Activated T-cell treated with anti-CD3 and anti-CD28 coated beads for 48 hours (primary cell): ENCODE measurements at places on chromosomes 1 and 21.

GRCh38 chr1:26005434-26006105 is 7.7 kb upstream of the PAFAH2 start:
- no peak for DNase-seq

DNA sequence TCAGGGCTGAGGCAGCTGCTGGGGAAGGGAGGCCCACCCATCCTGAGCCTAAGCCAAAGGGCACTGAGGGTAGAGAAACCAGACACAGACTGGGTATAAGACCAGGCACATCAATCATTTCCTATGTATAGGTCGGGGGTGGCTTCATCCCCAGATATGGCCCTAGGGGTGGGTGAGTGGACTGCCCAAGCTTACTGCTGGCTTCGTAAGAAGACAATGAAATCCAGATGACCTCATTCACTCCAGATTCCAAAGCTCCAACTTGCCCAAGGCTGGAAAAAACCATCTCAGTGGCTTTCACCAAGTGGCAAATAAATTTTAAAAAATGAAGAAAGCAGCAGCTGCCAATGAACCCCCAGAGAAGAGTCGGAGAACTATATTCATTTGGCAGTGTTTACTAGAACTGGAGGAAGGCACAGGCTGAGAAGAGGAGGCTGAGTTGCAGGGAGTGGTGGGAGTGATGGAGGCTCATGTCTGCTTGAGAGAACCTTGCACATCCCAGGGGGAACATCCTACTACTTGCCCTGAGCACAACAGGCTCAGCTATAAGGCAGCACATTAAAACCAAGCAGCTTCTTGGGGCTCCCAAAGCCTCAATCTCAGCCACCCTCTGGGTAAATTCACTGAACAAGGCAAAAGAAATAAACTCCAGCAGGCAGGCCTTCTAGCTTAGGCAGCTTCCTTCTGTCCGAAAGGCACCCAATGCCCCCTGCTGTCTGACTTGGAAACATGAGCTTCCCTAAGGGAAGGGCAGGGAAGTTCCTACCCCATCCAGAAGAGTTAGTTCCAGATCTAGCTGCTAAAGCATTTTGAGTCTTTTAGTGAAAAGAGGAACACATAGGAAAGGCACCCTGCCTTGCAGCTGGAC is 14.1 kb downstream of the PEA15 start:
- no peak for DNase-seq

DNA sequence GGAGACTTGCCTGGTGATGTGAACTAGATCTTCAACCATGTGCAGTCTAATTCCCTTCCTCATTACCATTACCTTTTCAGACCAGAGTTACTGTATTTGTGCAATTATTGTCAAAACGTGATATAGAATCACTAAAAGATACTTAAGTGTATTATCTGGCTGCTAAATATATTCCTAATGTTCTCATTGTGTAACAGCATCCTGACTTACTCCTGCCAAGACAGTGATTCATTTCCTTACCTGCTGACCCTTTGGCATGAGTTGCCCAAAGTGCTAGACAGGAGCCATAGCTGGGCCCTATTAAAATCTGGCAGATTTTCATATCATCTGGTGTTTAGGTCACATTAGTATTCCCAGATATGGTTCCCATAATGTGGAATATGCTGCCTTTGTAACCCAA is 598.3 kb upstream of the CAMK1G start:
- DNase-seq, result no peak

DNA sequence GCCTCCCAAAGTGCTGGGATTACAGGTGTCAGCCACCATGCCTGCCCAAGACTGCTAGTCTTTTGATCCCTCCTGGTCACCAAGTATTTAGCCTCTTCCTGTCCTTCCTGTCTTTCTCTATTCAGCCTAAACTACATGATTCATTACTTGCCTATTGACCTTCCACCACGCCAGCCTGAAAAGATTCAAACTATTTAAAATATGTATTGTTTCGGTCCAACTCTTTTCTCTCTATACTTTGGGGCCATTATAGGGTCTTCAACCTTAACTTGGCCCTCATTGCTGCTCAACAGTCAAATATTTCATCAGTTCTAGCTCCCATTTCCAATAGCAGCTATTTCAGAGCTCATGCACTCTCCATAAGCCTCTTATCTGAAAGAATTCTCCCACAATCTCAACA is 153.0 kb downstream of the TNFSF18 start:
- DNase-seq, result no peak

- DNase-seq, result no peak
Observed at GRCh38 chr1:181425566-181425965, 57.8 kb upstream of the CACNA1E start.

DNA sequence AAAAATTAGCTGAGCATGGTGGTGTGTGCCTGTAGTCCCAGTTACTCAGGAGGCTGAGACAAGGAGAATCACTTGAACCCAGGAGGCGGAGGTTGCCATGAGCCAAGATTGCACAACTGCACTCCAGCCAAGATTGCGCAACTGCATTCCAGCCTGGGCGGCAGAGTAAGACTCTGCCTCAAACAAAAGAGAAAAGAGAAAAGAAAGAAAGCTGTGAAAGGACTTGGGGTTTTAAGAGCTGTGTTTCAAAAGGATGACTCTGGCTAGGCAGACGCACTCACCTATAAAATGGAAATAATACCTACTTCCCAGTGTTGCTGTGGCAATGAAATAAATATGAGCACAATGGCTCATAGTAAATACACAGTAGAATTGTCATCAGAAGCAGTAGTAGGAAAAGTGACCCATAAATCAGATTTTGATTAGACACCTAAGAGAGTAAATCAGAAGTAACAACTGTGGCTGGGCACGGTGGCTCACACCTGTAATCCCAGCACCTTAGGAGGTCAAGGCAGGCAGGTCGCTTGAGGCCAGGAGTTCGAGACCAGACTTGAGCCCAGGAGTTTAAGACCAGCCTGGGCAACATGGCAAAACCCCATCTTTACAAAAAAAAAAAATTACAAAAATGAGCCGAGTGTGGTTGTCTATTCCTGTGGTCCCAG is 45.9 kb upstream of the PUM1 start:
- no peak for DNase-seq
